Activated naive CD4-positive, alpha-beta T cell treated with anti-CD3 and anti-CD28 coated beads, Interleukin-2, amount 10 ng/mL, durations not matched to agents 5 hours and 36 hours (primary cell): ENCODE measurements at places on chromosomes 7 and 10. TPM values are rescaled to one million over a fixed set of nuclear protein-coding genes. Genes with fewer than 3 reads are reported as not detected.

GLI3 gene
- total RNA-seq, result not detected

SPDYE11 gene
- total RNA-seq, result not detected

MYOZ1 gene
- not detected for total RNA-seq

FAS gene
- total RNA-seq, result 51.8 TPM

KEL gene
- 0.33 TPM for total RNA-seq

PIK3AP1 gene
- total RNA-seq, result 1.9 TPM

LIPJ gene
- not detected for total RNA-seq

INSYN2A gene
- not detected for total RNA-seq

LBX1 gene
- total RNA-seq, result not detected

SPDYE16 gene
- total RNA-seq, result 0.53 TPM
